ENCODE measurements at places on chromosomes 7 and 10. TPM values are rescaled to one million over a fixed set of nuclear protein-coding genes. Genes with fewer than 3 reads are reported as not detected.

The TMEM248 gene
- total RNA-seq: 176 TPM

The ATRNL1 gene
- 17.1 TPM for total RNA-seq

The TMEM229A gene
- not detected for total RNA-seq

The CHRM2 gene
- total RNA-seq: not detected

The PIK3CG gene
- 0.13 TPM for total RNA-seq

- no peak for DNase-seq
- H3K27ac ChIP-seq: no peak overlapping the region
- H3K27me3 ChIP-seq: peaks cover 8% of the 10 kb centered on the region
- H3K36me3 ChIP-seq: no peaks in the 10 kb centered on the region
- H3K4me1 ChIP-seq: no peaks in the 10 kb centered on the region
- no peak overlapping the region for H3K4me3 ChIP-seq
Observed at GRCh38 chr7:29873644-29874294, 67.5 kb downstream of the WIPF3 start.

DNA sequence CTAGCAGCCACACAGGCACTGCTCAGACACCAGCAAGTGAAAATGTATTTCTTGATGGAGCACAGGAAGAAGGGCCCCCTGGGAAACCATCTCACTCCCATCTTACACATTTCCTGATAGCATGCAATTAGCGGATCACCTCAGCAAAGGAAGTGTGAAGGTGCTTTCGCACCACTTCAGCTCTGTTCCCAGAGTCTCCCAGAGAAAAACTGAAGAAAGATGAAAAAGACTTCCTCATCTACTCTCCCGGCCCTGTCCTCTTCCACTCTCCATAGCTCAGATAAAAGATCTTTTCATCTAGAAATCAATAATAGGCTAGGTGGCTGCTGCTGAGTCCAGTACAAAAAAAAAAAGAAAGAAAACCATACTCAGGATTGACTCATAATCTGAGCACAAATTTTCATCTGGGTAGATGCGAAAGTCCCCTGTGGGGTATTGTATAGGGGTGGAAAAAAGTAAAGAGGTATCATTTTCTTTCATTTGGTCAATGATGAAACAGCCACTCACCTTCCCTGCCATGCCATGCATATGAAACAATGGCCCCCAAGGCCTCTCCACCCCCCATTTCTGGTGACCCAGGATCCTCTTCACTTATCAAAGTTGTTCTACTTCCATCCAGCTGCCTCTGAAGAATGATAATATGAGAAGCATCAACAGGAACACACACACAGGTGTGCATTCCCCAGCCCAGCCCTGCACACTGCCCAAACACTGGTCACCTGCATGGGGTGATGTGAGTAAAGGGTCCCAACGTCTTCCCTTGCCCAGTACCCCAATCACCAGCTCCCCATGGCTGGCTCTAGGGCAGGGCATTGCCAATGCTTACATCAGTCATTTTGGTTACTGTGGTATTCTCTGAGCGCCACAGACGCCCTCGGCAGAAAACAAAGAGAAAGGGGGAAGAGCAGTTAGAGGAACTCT is 48.8 kb upstream of the DGKI start:
- no peak overlapping the region for H3K27ac ChIP-seq
- H3K27me3 ChIP-seq: no peaks in the 10 kb centered on the region
- peaks cover 5% of the 10 kb centered on the region for H3K4me1 ChIP-seq
- H3K4me3 ChIP-seq: no peak overlapping the region

- no peak overlapping the region for H3K27ac ChIP-seq
- no peak overlapping the region for H3K4me3 ChIP-seq
- no peak for DNase-seq
- peaks cover 10% of the 10 kb centered on the region for H3K27me3 ChIP-seq
- no peaks in the 10 kb centered on the region for H3K36me3 ChIP-seq
Observed at GRCh38 chr10:44362866-44363711, 21.8 kb downstream of the CXCL12 start.

GRCh38 chr10:133310789-133311188 is 2.1 kb downstream of the ZNF511 start:
- H3K27ac ChIP-seq: no peak overlapping the region
- peaks cover 4% of the 10 kb centered on the region for H3K36me3 ChIP-seq
- H3K4me1 ChIP-seq: peaks cover 13% of the 10 kb centered on the region

GRCh38 chr7:91264924-91265681 is 870 bp downstream of the FZD1 start:
- peak overlapping the region; percentile 64 for H3K4me3 ChIP-seq
- DNase-seq: no peak
- peaks cover 13% of the 10 kb centered on the region for H3K27me3 ChIP-seq
- no peaks in the 10 kb centered on the region for H3K36me3 ChIP-seq
- H3K27ac ChIP-seq: no peak overlapping the region

Data from Panc1 (cell line).